Activated T-cell treated with anti-CD3 and anti-CD28 coated beads for 24 hours (primary cell): ENCODE measurements at places on chromosomes 16 and 17.

GRCh38 chr17:15970500-15970899, 25.6 kb downstream of the ADORA2B start:
- DNase-seq, result no peak

GRCh38 chr17:58247511-58248363, 9.4 kb downstream of the LPO start:
- DNase-seq, result no peak

- no peak for DNase-seq
These were observed 649 bp downstream of the GSE1 start for GRCh38 chr16:85613604-85614337.

GRCh38 chr17:59527325-59527917, 38.0 kb upstream of the DHX40 start:
- DNase-seq, result no peak

DNA sequence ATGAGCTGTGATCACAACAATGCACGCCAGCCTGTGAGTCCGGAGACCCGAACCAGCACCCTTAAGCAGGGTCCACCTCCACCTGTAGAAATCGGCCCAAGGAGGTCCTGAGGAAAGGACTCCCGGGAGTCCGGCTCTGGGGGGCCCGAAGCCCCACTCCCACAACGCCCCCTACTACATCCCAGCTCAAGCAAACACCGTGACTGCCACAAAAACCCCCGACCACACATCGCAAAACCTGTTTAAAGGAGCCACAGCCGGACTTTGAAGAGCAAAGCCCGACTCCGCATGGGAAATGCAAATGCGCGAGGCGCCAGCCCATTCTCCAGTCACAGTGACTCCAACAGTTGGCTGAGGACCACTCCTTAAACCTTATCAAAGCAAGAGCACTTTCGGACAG, 682.4 kb downstream of the KCNJ18 start:
- no peak for DNase-seq

- DNase-seq, result peak; percentile 49
These were observed 163.4 kb upstream of the CIBAR2 start for GRCh38 chr16:85275533-85276249.

- no peak for DNase-seq
These were observed 198.2 kb downstream of the MAF start for GRCh38 chr16:79402356-79402755.

GRCh38 chr17:81018044-81018802, 16.7 kb upstream of the BAIAP2 start:
- DNase-seq, result no peak
